Amygdala (tissue), 56 donors: ENCODE measurements at places on chromosomes 5 and 9.

- DNase-seq, result no peak
Observed at GRCh38 chr9:129617167-129617566, 3.7 kb downstream of the C9orf50 start.

DNA sequence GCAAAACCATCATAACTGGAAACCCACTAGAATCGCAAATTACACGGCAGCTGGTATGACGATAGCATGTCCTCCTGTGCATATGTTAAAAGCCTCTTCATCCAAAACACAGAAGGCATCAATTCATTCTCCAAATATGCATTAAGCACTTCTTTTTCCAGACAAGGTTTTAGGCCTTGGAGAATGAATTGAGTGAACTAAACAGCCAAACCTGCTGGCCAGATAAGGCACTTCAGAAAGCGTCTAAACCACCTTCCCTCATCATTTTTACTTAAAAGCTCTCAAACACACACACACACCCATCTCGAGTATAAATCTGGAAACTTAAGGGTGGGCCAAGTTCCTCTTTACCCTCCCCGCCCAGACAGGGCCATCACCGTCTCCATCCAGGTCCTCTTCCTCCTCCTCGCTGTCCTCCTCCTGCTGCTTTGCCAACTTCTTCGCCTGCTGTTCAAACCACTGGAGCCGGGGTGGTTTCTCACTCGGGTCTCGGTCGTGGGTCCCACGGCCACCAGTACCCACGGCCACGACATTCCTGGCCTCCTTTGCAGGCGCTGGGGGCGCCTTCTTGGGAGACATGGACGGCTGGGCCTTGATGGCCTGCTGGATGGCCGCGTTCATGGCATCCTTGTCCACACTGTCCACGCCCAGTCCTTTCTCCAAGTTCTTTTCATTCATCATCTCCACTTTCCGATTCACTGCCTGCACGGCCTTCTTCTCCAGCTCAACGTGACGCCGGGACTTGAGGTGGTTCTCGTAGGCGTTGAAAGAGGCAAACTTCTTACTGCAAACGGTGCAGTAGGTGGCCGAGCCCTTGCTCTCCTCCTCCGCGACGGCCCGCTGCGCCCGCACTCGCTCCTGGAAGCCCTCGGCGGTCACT lies 696 bp downstream of the ZNF622 start:
- DNase-seq, result no peak

GRCh38 chr5:122369253-122369815 lies 57.3 kb downstream of the SNCAIP start:
- DNase-seq, result no peak

DNA sequence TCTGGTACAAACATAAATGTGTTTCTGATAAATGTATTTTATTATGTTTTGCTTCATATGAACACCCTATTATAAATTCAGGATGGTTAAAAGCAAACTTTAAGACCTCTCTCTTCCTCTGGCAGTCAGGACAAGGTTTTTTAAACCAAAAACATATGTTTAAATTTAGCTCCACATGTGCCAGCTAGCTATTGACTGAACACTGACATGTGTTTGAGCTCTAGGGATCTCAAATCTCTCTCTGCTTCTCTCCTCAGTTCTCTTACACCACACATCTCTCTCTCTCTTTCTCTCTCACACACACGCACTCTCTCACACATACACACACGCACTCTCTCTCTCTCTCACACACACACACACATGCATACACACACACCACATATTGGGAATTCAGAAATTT lies 150.1 kb upstream of the RFX3 start:
- DNase-seq, result no peak

- DNase-seq, result no peak
Observed at GRCh38 chr5:153753645-153754432, 263.4 kb downstream of the GRIA1 start.

DNA sequence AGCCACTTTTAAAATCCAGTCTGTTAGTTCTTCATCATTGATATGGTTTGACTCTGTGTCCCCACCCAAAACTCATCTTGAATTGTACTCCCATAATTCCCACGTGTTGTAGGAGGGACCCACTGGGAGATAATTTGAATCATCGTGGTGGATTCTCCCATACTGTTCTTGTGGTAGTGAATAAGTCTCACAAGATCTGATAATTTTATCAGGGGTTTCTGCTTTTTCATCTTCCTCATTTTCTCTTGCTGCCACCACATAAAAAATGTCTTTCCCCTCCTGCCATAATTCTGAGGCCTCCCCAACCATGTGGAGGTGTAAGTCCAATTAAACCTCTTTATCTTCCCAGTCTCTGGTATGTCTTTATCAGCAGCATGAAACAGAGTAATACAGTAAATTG lies 26.9 kb upstream of the SH3TC2 start:
- no peak for DNase-seq

DNA sequence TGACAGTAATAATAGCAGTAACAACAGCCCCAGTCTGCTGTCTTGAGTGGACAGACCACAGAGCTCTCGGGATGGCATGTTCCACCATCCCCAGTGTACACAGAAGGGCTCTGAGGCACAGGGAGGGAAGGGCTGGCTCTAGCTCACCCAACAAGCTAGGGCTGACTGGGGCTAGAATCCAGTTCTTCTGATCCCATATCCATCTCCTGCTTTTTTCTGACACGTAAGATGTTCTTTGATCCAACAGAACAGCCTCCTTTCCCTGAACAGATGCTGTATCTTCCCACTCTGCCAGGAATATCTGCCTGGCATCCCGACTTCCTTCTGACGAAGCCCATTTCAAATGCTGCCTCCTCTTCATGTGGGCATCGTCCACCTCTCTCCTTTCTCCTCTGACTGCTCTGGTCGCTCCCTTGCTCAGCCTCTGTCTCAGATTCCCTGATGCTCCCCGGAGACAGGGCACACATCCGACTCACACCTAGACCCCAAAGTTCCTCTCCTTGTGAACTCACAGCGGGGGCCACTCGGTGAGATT lies 43.6 kb upstream of the CLK4 start:
- no peak for DNase-seq

GRCh38 chr5:15734058-15734457 lies 234.1 kb downstream of the FBXL7 start:
- no peak for DNase-seq

GRCh38 chr5:132458226-132458560 lies 32.4 kb downstream of the IRF1 start:
- DNase-seq, result no peak

DNA sequence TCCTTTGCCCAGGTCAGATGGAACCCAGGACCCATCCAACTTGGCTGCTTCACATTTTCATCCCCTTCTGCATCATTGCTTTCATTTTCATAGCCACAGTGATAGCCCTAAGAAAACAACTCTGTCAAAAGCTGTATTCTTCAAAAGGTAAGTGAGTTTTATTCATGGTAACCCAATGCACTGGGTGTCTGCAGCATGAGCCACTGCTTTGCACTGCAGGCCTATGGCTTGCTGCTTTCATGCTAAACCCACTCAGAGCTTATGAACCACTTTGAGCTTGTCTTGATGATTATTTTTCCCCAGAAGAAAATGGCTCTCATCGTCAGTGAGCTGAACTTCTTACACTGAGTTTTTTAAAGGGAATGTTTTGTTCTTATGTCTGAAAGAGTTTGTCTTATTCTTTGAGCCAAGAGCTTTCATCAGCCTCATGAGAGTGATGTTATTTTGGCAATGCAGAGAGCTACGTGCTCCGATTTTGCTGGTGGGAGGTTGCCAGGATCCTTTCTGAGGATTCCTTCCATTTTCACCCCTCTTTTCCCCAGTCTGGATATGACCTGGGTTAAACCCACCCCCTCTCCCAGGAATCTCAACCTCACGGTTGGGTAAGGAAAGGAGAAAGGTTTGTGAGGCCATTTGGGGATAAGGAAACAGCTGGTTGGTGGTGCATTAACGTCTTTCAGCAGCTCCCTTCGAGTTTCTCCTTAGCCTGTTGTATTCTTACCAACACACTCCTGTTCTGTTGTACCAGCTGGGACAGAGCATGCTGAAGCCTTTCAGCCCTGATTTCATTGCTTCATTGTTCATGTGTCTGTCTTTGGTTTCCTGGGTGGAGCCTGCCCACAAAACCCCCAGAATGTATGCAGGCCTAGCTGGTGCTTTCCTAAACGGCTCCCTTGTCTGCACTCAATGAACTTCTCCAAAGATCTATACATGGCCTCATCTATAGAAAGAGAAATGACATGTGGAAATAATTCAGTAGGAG lies 47.6 kb downstream of the PDCD1LG2 start:
- no peak for DNase-seq

DNA sequence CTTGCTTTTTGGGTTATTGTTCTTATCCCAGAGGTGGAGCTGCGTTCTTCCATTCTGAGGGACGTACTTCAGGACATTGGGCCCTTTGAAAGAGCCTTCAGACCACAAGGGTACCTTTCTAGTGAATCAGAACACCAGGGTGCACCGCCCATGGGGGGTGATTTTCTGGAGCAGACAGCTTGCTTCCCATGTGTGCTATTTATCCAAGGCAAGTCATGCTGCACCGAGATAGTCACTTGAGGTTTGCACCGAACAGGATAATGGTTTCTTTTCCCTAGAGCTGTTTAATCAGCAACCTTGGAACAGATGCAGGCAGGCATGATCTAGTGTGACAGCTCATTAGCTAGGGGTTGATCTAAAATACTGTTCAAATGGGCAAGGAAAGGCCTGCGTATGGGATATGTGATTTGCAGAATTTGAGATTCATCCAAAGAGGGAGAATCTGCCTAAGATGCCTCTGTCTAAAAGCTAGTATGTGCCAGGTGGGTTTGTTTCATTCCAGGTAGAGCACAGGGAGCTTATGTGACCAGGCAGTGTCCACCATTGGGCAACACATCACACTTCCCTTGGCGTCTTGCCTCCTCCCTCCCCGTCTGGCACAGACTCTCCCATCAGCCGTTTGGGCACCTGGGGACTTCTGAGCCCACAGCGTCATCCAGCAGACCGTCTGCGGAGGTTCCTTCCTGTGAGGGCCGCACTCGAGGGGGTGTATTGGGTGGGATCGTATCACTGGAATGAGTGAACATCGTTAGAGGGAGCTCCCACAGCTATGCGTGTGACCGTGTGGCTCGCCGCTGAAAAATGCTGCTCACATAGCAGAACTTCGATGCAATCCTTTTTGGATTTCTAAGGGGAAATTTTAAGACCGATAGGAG lies 23.0 kb downstream of the ABL1 start:
- no peak for DNase-seq

DNA sequence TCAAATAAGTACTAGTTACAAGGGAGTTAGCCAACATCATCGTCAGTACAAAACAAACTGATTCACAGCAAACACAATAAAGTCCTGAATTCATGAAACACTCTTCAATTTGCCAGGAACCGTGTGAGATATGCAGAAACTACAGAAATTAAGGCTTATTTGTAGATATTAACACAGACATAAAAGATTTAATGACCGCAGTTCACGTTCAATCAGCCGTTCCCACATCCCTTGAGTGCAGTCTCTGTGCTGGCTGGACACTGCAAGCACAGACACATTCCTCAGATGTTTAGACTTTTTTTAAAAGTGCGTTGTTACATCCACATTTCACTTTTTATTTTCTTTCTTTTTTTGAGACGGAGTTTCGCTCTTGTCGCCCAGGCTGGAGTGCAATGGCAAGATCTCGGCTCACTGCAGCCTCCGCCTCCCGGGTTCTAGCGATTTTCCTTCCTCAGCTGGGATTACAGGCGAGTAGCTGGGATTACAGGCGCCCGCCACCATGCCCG lies 566 bp upstream of the CEP78 start:
- no peak for DNase-seq

DNA sequence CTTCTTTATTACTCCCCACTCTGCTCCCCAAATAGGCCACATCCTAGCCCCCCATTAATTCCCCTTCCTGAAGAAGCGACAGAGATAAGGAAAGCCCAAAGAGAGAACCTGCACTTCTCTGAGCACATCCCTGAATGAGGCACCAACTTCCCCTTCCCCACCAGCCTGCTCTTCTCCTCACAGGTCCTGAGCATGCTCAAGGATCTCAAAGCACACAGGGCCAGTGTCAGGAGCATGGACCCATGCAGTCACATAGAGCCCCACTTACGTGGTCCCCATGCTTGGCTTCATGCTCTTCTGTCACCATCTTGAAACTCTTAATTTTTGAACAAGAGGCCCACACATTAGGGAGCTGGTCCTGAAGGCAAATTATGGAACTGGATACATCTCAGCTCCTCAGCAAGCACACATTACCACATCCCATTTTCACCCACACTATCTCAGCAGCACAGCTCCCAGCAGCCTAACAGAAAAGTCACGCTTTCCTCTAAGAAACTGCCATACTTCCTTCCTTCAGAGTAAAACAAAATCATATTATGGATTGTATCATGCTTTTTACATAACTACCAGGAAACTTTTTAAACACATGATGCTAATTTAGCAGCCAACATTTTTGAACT lies 99.8 kb downstream of the NFIB start:
- no peak for DNase-seq

GRCh38 chr9:18294229-18294628 lies 179.7 kb upstream of the ADAMTSL1 start:
- no peak for DNase-seq

DNA sequence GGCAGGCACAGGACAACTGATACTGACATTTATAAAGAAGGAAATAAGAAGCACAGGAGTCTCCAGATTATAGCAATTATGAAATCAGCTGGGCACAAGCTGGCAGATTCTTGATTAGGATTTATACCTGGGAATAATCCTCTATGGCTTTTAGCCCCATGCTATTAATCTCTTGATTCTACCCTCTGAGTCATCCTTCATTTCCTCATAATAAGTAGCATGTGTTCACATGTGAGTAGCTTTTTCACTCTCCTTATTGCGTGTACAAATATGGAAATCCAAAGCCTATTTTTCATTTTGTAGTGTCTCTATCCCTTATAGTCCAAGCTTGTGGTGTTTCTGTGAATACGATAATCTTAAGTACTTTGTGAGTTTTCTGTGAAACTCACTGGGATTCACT lies 185.0 kb upstream of the PRLR start:
- DNase-seq, result no peak

- no peak for DNase-seq
Observed at GRCh38 chr9:127919253-127919815, 2.5 kb upstream of the ST6GALNAC4 start.

- DNase-seq, result no peak
Observed at GRCh38 chr9:124779368-124780059, 2.6 kb downstream of the OLFML2A start.

GRCh38 chr5:138824924-138825863 lies 49.9 kb downstream of the LRRTM2 start:
- DNase-seq, result no peak

DNA sequence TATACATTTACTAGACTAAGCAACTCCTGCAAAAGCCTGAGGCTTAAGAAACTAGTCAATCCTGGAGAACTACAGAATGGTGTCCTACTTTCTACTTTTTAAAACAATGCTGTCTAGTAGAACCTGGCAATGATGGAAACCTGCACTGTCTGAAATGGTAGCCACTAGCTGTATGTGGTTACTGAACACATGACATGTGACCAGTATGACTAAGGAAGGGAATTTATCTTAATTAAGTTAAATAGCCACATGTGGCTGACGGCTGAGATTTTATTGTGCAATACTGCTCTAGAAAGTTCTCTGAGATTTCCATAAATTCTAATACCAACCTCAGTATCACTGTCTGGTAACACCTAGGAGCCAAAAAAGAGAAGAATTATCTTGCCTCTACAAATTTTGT lies 44.9 kb upstream of the RAPGEF6 start:
- DNase-seq, result no peak

- DNase-seq, result no peak
Observed at GRCh38 chr9:76687861-76688391, 76.3 kb upstream of the PCA3 start.
